ENCODE measurements at places on chromosomes 3 and 15.

GRCh38 chr3:10299175-10299574 is 6.4 kb upstream of the GHRL start:
- H3K4me1 ChIP-seq: no peaks in the 10 kb centered on the region
- no peak overlapping the region for H3K27ac ChIP-seq
- no peak for DNase-seq
- H3K36me3 ChIP-seq: peaks cover 61% of the 10 kb centered on the region
- no peak overlapping the region for H3K4me3 ChIP-seq

DNA sequence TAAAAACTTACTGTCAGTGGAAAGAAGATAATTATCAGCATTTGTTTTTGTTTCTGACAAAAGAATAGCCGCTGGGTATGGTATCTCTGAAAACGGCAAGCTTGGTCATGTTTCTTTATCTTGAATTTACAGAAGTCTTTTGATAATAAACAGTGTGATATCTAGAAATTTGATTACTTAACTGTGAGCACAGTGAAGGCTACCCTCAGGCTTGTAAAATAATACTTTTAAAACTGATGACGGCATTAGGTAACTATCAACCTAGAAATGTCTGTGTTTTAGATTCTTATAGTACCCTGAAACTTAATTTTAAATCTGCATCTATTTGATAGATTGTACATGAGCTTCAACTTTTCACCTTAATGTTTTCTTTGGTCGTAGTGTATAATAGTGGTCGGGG is 43.4 kb downstream of the NSUN3 start:
- no peak overlapping the region for H3K4me3 ChIP-seq
- no peaks in the 10 kb centered on the region for H3K4me1 ChIP-seq
- H3K27me3 ChIP-seq: no peaks in the 10 kb centered on the region
- DNase-seq: no peak
- peaks cover 45% of the 10 kb centered on the region for H3K36me3 ChIP-seq

GRCh38 chr15:90421527-90421926 is 33.5 kb downstream of the IQGAP1 start:
- H3K36me3 ChIP-seq: no peaks in the 10 kb centered on the region
- H3K4me3 ChIP-seq: no peak overlapping the region
- H3K27ac ChIP-seq: no peak overlapping the region
- no peak for DNase-seq
- H3K4me1 ChIP-seq: no peaks in the 10 kb centered on the region

GRCh38 chr15:66777596-66778313 is 75.7 kb downstream of the SMAD6 start:
- H3K36me3 ChIP-seq: no peaks in the 10 kb centered on the region
- no peaks in the 10 kb centered on the region for H3K4me1 ChIP-seq
- DNase-seq: no peak
- no peaks in the 10 kb centered on the region for H3K27me3 ChIP-seq

GRCh38 chr3:185718736-185719593 is 105.9 kb downstream of the IGF2BP2 start:
- H3K27me3 ChIP-seq: peaks cover 11% of the 10 kb centered on the region
- DNase-seq: no peak
- H3K4me3 ChIP-seq: no peak overlapping the region
- H3K27ac ChIP-seq: no peak overlapping the region

All from DND-41 (cell line).